ENCODE measurements at places on chromosomes 5 and 9.

- DNase-seq: no peak
Observed at GRCh38 chr9:133090752-133091385, 29.1 kb downstream of the CEL start.

GRCh38 chr9:94746541-94747370 lies 20.3 kb downstream of the AOPEP start:
- no peak for DNase-seq

- DNase-seq: peak; percentile 92
Observed at GRCh38 chr9:106953174-106953573, 90.2 kb downstream of the ZNF462 start.

DNA sequence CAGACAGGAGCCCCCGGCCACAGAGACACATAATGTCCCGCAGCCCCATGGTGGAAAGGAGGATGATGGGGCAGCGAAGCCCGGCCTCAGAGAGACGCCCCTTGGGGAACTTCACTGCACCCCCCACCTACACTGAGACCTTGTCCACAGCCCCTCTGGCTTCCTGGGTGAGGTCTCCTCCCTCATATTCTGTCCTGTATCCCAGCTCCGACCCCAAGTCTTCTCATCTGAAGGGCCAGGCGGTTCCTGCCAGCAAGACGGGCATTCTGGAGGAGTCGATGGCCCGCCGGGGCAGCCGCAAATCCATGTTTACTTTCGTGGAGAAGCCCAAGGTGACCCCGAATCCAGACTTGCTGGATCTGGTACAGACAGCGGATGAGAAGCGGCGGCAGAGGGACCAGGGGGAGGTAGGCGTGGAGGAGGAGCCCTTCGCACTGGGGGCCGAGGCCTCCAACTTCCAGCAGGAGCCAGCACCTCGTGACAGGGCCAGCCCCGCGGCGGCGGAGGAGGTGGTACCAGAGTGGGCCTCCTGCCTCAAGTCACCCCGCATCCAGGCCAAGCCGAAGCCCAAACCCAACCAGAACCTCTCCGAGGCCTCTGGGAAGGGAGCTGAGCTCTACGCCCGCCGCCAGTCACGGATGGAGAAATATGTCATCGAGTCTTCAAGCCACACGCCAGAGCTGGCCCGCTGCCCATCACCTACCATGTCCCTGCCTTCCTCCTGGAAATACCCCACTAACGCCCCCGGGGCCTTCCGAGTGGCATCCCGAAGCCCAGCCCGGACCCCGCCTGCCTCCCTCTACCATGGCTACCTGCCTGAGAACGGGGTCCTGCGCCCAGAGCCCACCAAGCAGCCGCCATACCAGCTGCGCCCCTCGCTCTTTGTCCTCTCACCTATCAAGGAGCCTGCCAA lies 8.9 kb downstream of the SYNPO start:
- no peak for DNase-seq

- peak; percentile 36 for DNase-seq
Observed at GRCh38 chr9:95991326-95991725, 115.8 kb downstream of the ERCC6L2 start.

- DNase-seq: peak; percentile 78
Observed at GRCh38 chr9:20618361-20618802, 3.9 kb downstream of the MLLT3 start.

All from LHCN-M2 (cell line).